Chondrocyte (in vitro differentiated cells): ENCODE measurements at places on chromosomes 4 and X. TPM values are rescaled to one million over a fixed set of nuclear protein-coding genes. Genes with fewer than 3 reads are reported as not detected.
A peak's percentile ranks its signal among the peaks of the same experiment; 100 is the strongest.

Gene SPACA5
- not detected in 3 replicates for total RNA-seq

Gene DUSP9
- 0.13 to 0.77 TPM in 2 of 3 replicates, not detected in the other for total RNA-seq

Gene OTC
- total RNA-seq, result not detected in 3 replicates

GRCh38 chr4:20505927-20506326, 194.3 kb upstream of the PACRGL start:
- H3K4me1 ChIP-seq, result peaks cover 8% of the 10 kb centered on the region
- H3K4me3 ChIP-seq, result no peak overlapping the region
- H3K27me3 ChIP-seq, result no peaks in the 10 kb centered on the region

- no peak overlapping the region for H3K27ac ChIP-seq
- no peak overlapping the region for H3K4me3 ChIP-seq
- H3K4me1 ChIP-seq, result no peaks in the 10 kb centered on the region
- peak; percentile 51 for DNase-seq
- peaks cover 11% of the 10 kb centered on the region for H3K36me3 ChIP-seq
Observed at GRCh38 chr4:8297141-8297601, 27.6 kb downstream of the HTRA3 start.

DNA sequence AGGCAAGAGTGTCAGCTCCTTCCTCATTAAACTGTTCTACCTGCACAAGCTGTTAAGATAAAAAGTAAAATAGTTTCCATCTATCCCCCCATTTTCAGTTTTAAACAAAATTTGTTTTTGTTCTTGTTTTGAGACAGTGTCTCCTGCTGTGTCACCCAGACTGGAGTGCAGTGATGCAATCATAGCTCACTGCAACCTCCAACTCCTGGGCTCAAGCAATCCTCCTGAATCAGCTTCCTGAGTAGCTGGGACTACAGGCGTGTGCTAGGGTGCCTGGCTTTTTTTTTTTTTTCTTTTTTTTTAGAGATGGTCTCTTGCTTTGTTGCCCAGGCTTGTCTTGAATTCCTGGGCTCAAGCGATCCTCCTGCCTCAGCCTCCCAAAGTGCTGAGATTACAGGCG, 105.4 kb downstream of the HS6ST2 start:
- H3K27me3 ChIP-seq, result no peaks in the 10 kb centered on the region
- H3K4me3 ChIP-seq, result no peak overlapping the region
- DNase-seq, result no peak

GRCh38 chr4:177155454-177155853, 154.2 kb upstream of the NEIL3 start:
- H3K27me3 ChIP-seq, result peaks cover 16% of the 10 kb centered on the region
- H3K4me3 ChIP-seq, result no peak overlapping the region
- no peak for DNase-seq
- no peaks in the 10 kb centered on the region for H3K36me3 ChIP-seq
- no peaks in the 10 kb centered on the region for H3K4me1 ChIP-seq
